Spleen (tissue), 13 donors: ENCODE measurements at places on chromosomes 1 and 21. TPM values are rescaled to one million over a fixed set of nuclear protein-coding genes. Genes with fewer than 3 reads are reported as not detected.

Gene CLDN19
- total RNA-seq, result not detected

Gene WNT4
- 0.23 TPM for total RNA-seq

Gene ELOVL1
- 78.7 TPM for total RNA-seq

GRCh38 chr1:174074757-174075156 is 52.6 kb upstream of the RC3H1 start:
- H3K4me1 ChIP-seq, result no peaks in the 10 kb centered on the region
- H3K27me3 ChIP-seq, result no peaks in the 10 kb centered on the region
- H3K27ac ChIP-seq, result no peak overlapping the region
- H3K4me3 ChIP-seq, result no peak overlapping the region
- no peaks in the 10 kb centered on the region for H3K36me3 ChIP-seq
- no peak for DNase-seq

DNA sequence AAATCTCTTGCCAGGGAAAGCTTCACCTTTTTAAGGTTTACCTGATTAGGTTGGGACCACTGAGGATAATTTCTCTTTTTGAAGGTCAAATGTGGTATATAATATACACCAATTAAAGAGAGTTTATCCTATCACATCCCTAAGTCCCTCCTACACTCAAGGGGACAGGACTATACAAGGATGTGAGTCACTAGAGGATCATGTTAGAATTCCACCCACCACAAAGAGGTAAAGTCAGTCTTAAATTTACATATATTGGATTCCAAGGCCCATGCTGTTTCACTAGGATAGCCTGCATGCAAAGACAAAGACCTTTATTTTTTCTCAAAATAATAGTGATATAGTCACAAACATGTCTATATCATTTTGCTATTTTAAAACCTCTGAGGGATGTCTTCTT is 164.4 kb downstream of the GIPC2 start:
- no peak for DNase-seq
- no peaks in the 10 kb centered on the region for H3K4me1 ChIP-seq
- H3K27me3 ChIP-seq, result no peaks in the 10 kb centered on the region

DNA sequence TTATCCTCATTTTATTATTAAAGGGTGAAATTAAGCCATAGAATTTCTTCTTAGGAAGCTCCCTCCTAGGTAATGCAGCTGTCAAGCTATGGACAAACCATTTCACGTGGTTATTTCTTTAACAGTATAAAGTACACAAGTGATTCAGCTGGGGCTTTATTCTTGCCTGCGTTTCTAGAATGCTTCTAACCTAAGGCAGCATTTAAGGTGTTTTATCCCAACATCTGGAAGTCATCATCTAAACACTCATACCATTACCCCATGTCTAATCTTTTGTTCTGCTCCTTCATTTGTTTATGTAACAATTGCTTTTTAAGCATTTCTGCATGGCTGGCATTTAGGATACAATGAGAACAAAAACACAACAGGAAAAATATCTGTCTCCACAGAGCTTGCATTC is 829.2 kb upstream of the ADAMTS5 start:
- H3K4me3 ChIP-seq, result no peak overlapping the region
- no peaks in the 10 kb centered on the region for H3K36me3 ChIP-seq
- H3K4me1 ChIP-seq, result no peaks in the 10 kb centered on the region
- no peaks in the 10 kb centered on the region for H3K27me3 ChIP-seq
- DNase-seq, result no peak

DNA sequence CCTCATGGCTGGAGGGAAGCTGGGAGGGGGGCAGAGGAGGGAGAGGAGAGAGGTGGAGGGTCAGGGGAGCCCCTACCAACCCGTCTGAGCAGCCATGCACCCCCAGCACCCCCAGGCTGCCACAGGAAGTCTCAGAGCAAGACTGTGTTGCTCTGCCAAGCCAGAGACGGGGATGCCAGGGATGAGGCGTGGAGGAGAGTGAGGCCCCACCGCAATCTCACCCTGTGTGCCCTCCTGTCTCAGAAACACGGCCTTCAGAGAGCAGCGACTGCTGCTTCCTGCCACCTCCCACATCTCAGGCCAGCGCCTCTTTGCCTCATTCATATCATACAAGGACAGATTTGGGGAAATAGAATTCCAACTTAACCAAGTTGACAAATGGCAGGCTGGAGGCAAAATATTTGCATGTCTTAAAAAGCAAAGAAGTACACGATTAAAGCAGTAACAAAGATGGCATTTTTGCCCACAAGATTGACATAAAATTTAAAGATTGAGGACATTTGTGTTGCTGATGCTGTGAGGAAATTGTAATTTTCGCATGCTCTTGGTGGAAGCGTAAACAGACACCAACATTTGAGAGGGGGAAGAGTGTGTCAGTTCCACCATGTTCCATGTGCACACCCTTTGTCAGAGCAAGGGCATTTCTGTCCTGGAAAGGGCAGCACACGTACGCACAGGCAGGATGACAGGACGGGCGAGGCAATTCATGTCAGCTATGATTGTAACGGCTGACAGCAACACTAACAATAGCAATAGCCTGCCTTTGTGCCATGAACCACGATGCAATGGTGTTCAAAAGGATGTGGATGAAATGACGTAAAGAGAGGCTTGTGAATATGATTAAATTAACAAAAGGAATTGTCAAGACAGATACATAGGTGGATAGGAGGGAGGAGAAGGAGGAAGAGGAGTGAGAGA is 59.0 kb upstream of the BACE2 start:
- H3K27ac ChIP-seq, result no peak overlapping the region
- DNase-seq, result no peak
- H3K36me3 ChIP-seq, result no peaks in the 10 kb centered on the region

DNA sequence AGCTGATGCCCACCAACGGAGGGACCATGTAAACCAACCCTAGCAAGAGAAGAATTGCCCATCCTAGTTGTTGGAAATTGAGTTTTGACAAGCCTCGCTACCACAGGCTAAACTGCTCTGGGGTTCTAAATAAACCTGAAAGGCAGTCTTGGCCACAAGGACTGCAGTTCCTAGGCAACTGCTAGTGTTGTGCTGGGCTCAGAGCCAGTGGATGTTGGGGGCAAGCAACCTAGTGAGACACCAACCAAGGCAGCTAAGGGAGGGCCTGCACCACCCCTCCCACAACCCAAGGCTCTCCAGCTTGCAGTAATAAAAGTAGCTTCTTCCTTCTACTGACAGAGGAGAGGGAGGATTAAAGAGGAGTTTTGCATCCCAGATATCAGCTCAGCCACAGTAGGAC is 102.4 kb upstream of the PKN2 start:
- no peaks in the 10 kb centered on the region for H3K36me3 ChIP-seq
- no peak overlapping the region for H3K4me3 ChIP-seq
- H3K27me3 ChIP-seq, result peaks cover 7% of the 10 kb centered on the region
- no peaks in the 10 kb centered on the region for H3K4me1 ChIP-seq

GRCh38 chr1:148309940-148310500 is 157.9 kb upstream of the NBPF11 start:
- DNase-seq, result no peak
- H3K4me1 ChIP-seq, result peaks cover 6% of the 10 kb centered on the region
- H3K27me3 ChIP-seq, result peaks cover 47% of the 10 kb centered on the region
- no peaks in the 10 kb centered on the region for H3K36me3 ChIP-seq
- H3K4me3 ChIP-seq, result no peak overlapping the region

- no peaks in the 10 kb centered on the region for H3K36me3 ChIP-seq
- H3K4me3 ChIP-seq, result no peak overlapping the region
- H3K4me1 ChIP-seq, result peaks cover 54% of the 10 kb centered on the region
- H3K27ac ChIP-seq, result no peak overlapping the region
Observed at GRCh38 chr21:33067043-33067442, 2.9 kb upstream of the OLIG1 start.

DNA sequence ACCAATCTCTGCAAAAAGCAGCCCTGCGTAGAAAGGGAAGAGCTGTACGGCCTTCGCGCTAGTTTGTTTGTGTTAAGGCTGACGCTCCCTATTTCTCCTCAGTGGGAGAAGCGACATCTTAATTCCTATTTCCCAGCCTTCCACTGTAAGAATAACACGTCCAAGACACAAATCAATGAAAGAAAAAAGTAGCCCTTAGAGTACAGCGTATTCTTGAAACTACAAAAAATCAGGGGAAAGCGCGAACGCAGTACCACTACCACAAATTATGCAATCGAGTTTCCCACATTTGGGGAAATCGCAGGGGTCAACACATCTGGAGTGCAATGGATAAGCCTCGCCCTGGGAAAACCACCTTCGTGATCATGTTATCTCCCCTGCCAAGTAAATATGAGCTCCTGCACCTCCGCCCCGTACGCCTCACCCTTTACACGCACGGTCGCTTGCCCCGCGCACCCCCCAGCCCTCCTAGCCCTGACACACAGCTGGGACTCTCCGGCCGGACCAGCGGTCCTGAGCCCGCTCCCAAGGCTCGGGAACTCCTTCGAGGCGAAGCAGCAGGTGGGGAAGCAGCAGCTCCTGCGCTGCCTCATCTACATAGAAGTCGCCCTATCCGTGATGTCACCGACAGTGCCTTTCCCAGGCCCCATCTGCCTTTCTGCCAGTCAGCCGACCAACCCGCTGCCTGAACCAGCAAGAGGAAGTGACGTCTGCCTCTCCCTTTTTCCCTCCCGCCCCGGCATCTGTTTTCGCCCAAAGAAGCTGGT is 94.7 kb downstream of the PPIAL4G start:
- H3K27ac ChIP-seq, result peak overlapping the region; percentile 97
- no peaks in the 10 kb centered on the region for H3K27me3 ChIP-seq
- peak; percentile 97 for DNase-seq
- H3K4me3 ChIP-seq, result peak overlapping the region; percentile 11
- peaks cover 23% of the 10 kb centered on the region for H3K4me1 ChIP-seq
- H3K36me3 ChIP-seq, result no peaks in the 10 kb centered on the region

DNA sequence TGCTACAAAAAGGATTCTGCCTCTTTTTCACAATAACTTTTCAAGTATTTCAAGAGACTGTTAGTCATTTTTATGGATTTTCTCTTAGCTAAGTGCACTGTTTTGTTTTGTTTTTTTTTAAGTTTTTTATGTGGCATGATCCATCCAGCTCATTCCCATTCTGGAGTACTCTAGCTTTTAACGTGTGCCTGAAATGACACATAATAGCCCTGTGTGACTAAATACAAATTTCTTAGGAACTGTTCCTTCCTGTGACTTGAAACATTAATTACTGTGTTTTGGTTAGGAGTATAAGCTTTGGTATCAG is 143.9 kb downstream of the HS2ST1 start:
- no peak for DNase-seq
- peaks cover 32% of the 10 kb centered on the region for H3K4me1 ChIP-seq
- no peaks in the 10 kb centered on the region for H3K27me3 ChIP-seq
- H3K36me3 ChIP-seq, result no peaks in the 10 kb centered on the region
- peak overlapping the region; percentile 55 for H3K27ac ChIP-seq

DNA sequence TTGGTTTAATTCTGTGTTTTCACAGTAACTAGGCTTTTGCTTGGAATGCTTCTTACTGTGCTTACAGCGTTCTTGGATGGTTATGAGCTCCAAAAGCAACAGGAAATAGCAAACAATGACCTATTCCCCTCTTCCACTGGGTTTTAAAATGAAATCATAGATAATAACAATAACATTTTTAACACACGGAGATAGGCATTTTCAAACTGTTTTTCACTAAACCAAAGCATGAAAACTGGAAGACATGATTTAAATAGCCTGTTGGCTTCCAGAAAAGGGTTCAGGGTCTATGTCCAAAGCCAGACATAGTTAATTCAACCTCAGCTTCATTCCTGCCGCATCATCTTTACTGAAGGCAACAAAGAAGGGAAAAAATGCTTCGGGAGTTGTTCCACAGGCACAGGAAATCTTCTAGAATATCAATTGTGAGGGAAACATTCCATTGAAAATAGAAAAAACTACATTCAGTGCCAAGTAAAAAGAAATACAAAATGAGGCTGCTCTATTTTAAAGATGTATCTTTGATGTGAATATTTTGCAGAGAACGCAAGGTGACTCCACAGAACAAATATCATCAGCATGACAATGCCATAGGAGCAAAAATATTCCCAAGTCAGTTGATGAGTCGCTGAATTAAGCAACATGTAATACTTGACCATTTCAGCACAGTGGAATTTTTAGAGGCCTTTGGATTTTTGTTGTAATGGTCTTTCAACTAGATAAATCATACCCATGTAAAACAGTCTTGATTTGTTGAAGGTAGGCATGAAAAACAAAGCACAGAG is 80.7 kb downstream of the NID1 start:
- H3K27me3 ChIP-seq, result no peaks in the 10 kb centered on the region
- peak overlapping the region; percentile 72 for H3K27ac ChIP-seq
- no peak for DNase-seq
- peaks cover 3% of the 10 kb centered on the region for H3K4me1 ChIP-seq
- no peak overlapping the region for H3K4me3 ChIP-seq

DNA sequence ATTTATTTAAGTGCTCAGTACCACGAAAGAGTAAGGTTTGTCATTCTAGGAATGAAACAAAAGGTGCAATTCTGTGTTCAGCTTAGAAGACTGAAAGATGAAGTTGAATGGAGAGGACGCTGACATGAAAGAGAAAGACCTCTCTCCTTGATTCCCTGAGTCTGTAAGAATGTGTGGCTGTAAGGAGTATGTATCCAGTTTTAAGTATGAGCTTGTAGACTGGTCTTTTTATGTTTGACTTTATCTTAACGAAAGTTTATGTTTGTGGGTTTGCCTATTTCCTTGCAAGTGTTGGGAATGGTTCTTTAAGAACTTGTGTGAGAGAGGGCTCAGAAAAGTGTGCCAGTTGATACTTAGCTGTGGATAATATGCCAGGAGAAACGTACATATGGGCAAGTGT is 1.4 kb downstream of the CHD1L start:
- peak overlapping the region; percentile 100 for H3K4me3 ChIP-seq
- DNase-seq, result no peak
- H3K4me1 ChIP-seq, result peaks cover 15% of the 10 kb centered on the region
- no peaks in the 10 kb centered on the region for H3K27me3 ChIP-seq
- H3K27ac ChIP-seq, result peak overlapping the region; percentile 86
- no peaks in the 10 kb centered on the region for H3K36me3 ChIP-seq

DNA sequence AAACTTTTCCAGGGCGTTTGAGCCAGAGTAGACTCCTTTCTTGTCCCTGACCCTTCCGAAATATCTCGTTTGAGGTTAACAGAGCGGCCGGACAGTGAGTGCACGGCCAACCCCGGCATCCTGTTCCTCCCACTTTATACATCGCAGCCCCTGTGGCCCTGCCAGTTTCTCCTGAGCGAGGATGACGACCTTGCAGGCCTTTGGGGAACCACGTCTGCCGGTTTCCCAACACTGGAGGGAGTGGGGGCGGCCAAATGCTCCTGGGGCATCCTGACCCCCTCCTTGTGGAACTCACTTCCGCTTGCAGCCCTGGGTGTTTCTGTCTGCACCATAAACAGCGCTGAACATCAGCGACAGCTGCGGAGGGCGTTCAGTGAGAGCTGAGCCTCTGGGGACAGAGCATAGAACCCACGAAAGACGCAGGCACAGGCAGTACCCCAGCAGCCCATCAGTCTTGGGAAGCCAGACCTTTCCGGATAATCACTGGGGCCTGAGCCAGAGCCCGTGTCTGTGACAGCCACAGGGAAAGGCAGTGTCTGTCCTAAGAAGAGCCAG is 4.8 kb upstream of the KCNAB2 start:
- peaks cover 82% of the 10 kb centered on the region for H3K36me3 ChIP-seq
- DNase-seq, result no peak
- no peaks in the 10 kb centered on the region for H3K4me1 ChIP-seq

DNA sequence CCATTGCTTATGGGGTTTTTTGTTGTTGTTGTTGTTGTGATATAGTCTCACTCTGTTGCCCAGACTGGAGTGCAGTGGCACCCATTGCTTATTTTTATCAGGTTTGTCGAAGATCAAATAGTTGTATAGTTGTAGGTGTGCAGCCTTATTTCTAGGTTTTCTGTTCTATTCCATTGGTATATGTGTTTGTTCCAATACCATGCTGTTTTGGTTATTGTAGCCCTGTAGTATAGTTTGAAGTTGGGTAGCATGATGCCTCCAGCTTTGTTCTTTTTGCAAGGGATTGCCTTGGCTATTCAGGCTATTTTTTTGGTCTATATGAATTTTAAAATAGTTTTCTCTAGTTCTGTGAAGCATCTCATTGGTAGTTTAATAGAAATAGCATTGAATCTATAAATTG is 11.6 kb downstream of the ZNF678 start:
- no peak overlapping the region for H3K27ac ChIP-seq
- no peaks in the 10 kb centered on the region for H3K4me1 ChIP-seq
- no peaks in the 10 kb centered on the region for H3K27me3 ChIP-seq
- H3K36me3 ChIP-seq, result no peaks in the 10 kb centered on the region
